Ascending aorta (tissue), 2 donors: ENCODE measurements at places on chromosomes 4 and X.

GRCh38 chrX:47568656-47569295 is 7.8 kb downstream of the ARAF start:
- no peak for DNase-seq

DNA sequence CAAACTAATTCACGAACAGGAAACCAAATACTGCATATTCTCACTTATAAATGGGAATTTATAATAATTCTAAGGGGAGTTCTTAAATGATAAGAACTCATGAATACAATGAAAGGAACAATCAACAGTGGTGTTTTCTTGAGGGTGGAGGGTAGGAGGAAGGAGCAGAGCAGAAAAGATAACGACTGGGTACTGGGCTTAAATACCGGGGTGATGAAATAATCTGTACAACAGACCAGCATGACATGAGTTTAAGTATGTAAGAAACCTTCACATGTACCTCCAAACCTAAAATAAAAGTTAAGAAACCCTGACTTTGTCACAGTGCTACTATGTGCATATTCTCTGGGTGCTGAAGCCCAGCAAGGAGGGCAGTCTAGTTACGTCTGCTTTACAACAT is 6.6 kb downstream of the FREM3 start:
- no peak for DNase-seq

DNA sequence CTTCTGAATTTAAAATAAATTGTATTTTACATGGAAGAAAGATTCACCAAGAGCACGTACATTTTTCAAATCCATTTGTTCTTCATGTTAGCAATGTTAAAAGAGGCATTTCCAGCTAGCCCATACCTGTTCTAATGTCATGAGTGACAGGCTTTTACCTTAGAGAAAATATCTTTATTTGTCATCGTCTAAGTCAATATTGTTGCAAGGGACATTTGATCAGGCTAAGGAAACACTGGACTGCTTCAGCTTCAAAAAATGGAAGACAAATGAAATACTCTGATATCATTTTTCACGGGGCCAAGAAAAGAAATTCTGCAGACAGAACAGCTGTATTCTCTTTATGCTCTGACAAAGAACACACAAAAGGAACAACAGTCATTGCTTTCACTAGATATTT is 207.7 kb downstream of the RCHY1 start:
- DNase-seq, result no peak

DNA sequence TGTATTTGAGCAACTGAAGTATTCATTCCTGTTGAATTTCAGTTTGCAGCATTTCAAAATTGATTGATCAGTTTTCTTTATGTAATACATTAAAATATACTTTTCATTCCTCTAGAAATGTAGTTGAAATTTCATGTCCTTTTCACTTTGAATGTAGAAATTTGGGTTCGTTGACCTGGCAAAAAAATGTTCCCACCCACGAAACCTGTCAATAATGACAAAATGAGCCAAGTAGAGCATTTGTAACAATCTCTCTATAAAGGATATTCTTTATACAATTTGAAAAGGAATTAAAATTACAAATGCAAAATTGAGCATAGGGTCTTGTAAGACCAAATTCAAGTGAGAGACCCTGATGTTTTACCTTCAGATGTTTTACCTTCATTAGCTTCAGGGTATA is 283.9 kb downstream of the ANKRD50 start:
- no peak for DNase-seq

DNA sequence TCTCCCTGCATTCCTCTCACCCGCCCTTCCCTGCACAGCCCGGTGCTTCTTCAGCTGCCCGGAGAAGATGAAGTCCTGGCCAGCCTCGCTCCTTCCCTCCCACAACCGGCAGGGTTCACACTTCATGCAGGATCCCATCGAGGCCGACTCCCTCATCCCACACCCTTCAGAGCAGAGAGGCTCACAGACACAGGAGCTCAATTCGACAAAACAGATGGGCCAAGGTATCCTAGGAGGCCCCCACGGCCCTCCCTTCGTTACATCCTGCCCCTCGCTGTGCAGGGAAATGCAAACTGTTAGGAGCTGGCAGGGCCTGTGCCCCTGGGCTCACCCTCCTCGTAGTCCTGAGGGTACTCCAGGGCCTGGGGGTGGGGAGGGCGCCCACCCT is 238.1 kb downstream of the DHRSX start:
- no peak for DNase-seq

GRCh38 chr4:41318839-41319530 is 62.3 kb downstream of the UCHL1 start:
- DNase-seq, result no peak

- DNase-seq, result no peak
These were observed 29.3 kb upstream of the GPR101 start for GRCh38 chrX:137062915-137063617.
